Tibial nerve (tissue), 4 donors: ENCODE measurements at places on chromosomes 11 and 22. TPM values are rescaled to one million over a fixed set of nuclear protein-coding genes. Genes with fewer than 3 reads are reported as not detected.

DNA sequence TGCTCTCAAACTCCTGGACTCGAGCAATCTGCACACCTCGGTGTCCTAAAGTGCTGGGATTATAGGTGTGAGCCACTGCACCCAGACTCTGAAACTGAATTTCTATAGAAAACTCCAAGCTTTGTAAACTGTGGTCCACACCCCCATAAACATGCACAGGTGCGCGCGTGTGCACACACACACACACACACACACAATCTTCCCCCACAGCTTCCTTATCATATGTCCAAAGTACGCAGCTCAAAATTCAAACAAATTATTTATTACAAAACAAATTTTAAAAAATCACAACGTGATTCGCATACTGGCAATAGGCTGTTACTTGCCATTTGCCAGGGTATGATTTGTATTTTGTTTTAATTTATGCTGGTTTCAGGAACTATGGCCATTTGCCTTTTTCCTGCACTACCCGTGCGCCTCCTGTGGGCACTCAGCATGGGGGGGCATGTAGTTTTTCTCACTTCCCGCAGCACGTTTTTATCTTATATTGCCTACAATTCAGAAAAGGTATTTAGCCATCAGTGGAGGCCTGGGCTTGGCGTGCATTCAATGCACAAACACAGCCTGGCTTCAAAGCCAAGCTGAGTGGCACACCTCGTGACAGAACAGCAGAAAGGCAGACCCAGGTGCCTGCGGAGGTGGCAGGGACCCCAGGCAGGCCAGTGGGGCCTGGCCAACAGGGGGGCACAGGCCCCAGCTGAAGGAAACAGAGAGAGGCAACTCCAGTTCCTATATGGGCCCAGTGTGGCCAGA is 10.8 kb upstream of the SNX32 start:
- no peak for DNase-seq
- no peak overlapping the region for H3K27ac ChIP-seq
- H3K4me3 ChIP-seq = no peak overlapping the region
- no peaks in the 10 kb centered on the region for H3K4me1 ChIP-seq
- no peaks in the 10 kb centered on the region for H3K27me3 ChIP-seq

- H3K4me1 ChIP-seq = no peaks in the 10 kb centered on the region
- DNase-seq = no peak
- no peaks in the 10 kb centered on the region for H3K27me3 ChIP-seq
- no peaks in the 10 kb centered on the region for H3K36me3 ChIP-seq
- H3K27ac ChIP-seq = no peak overlapping the region
Measured at GRCh38 chr11:69899957-69900821, 81.0 kb upstream of the FGF3 start.

DNA sequence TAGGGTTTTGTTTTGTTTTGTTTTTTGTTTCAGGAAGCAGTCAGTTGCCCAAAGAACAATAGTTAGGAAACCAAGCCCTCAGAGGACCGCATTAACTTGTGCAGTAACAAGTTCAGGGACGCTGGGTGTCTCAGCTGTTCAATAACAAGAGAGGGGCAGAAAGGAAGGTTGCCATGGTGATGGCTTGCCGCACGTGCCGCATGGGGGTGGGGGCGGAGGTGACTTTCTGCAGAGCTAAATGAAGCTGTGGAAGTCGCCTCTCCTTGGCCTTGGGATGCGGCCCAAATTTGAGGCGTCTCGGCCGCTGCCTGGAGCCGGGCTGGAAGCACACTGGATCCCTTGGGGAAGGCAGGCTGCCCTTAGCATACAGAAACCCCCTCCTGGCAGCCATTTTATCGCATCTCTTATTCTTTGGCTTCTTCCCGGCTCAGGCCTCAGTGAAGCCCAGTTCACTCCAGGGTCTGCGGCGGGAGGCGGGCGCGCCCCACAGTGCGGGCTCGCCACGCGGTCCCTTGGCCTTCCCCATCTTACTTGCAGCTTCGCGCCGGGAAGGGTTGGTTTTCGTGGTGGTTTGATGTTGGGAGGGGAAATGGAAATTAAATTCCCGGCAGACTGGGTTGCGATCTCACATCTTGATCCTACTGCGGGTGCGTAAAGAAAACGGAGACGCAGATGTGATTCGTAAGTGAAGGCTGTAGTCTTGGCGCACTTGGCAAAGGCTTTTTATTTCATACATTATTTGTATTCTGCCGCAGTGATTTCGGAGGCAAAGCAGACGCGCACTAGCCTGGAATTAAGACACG is 94.3 kb downstream of the SLC17A6 start:
- peak overlapping the region; percentile 49 for H3K4me3 ChIP-seq
- H3K36me3 ChIP-seq = no peaks in the 10 kb centered on the region
- H3K4me1 ChIP-seq = no peaks in the 10 kb centered on the region
- no peak overlapping the region for H3K27ac ChIP-seq
- DNase-seq = peak; percentile 17

DNA sequence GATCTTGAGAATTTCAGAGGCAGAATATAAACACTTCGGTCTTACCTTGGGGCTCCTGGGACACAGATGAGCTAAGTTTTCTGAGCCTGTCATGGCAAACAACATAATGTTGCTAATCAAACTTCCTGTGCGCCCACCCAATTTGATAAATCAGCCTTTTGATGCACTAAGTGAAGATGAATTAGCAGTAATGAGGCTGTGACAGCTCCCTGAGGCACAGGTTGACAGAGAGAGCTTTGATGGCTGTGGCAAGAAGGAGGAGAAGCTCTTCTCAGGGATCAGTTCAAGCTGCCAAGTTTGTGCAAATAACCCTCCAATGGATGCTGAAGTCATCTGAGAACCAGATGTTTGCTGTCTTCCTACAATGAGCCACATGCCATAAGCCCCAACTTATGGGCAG is 34.4 kb downstream of the DRD2 start:
- H3K4me1 ChIP-seq = no peaks in the 10 kb centered on the region
- H3K4me3 ChIP-seq = no peak overlapping the region
- H3K36me3 ChIP-seq = no peaks in the 10 kb centered on the region
- no peak for DNase-seq

DNA sequence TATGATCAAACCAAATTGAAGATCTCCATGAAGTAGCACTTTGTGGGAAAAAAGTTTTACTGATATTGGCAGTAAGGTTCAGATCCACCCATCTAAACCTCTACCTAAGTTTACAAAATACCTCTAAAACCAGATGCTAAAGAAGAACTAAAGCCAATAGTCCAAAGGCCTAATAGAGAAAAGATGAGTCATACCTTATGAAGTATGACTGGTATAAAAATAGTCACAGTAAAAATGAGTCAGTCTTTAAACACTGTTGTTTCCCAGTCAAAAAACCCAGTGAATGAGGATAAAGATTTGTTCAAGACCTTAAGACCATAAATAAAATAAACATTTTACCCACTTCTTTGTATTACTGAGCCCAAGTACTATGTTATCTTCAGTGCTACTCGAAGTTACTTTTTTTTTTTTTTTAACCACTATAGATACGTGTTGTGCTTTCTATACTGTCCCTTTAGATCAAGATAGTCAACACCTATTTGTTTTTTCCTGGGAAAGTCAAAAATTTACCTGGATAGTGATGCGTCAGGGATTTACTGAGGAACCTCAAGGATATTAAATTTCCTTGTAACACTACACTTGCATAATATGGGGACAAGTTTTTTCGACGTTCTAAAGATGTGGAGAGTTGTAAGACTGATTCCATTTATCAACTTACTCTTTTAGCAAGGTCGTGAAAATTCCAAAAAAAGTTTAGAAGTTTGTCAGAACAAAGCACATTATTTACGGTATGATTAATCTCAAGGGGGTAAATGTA is 87.3 kb downstream of the CCDC73 start:
- DNase-seq = no peak
- no peaks in the 10 kb centered on the region for H3K4me1 ChIP-seq

DNA sequence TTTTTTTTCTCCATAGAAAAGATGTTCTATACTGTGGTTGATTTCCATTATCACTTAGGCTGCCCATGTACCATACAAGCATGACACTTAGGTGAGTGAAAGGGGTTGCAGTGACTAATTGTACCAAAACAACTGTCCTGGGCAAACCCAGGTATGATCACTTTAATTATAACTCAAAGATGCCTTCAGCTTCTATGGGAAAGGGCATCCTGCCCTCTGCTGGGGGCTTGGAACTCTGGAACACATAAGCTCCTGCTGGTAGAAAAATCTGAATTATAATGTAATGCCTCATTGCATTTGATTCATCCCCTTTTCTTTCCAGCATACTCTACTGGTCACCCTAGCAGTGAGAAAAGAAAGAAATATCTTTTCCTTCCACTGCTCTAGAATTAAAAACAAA is 206.3 kb downstream of the DDX10 start:
- DNase-seq = peak; percentile 19
- no peak overlapping the region for H3K4me3 ChIP-seq
- no peak overlapping the region for H3K27ac ChIP-seq
- H3K4me1 ChIP-seq = no peaks in the 10 kb centered on the region

- H3K4me3 ChIP-seq = no peak overlapping the region
- H3K4me1 ChIP-seq = peaks cover 40% of the 10 kb centered on the region
- no peaks in the 10 kb centered on the region for H3K27me3 ChIP-seq
- peak overlapping the region; percentile 98 for H3K27ac ChIP-seq
- DNase-seq = peak; percentile 60
Measured at GRCh38 chr22:31102441-31103081, 4.8 kb downstream of the SELENOM start.

GRCh38 chr11:114133548-114134329 is 74.2 kb downstream of the ZBTB16 start:
- DNase-seq = no peak
- peaks cover 74% of the 10 kb centered on the region for H3K4me1 ChIP-seq
- peak overlapping the region; percentile 79 for H3K27ac ChIP-seq
- no peaks in the 10 kb centered on the region for H3K27me3 ChIP-seq

- H3K4me1 ChIP-seq = no peaks in the 10 kb centered on the region
- H3K27me3 ChIP-seq = no peaks in the 10 kb centered on the region
- H3K27ac ChIP-seq = no peak overlapping the region
- DNase-seq = no peak
- no peak overlapping the region for H3K4me3 ChIP-seq
Measured at GRCh38 chr22:39883057-39883456, 10.5 kb downstream of the ENTHD1 start.

The CNTN5 gene
- 0.22 TPM for total RNA-seq

The CARNS1 gene
- total RNA-seq = 1.8 TPM

The HTR3A gene
- not detected for total RNA-seq

The FOLR2 gene
- total RNA-seq = 34.1 TPM

The OTOG gene
- not detected for total RNA-seq
